MG63 (cell line): ENCODE measurements at places on chromosomes 12 and 14. TPM values are rescaled to one million over a fixed set of nuclear protein-coding genes. Genes with fewer than 3 reads are reported as not detected.

DNA sequence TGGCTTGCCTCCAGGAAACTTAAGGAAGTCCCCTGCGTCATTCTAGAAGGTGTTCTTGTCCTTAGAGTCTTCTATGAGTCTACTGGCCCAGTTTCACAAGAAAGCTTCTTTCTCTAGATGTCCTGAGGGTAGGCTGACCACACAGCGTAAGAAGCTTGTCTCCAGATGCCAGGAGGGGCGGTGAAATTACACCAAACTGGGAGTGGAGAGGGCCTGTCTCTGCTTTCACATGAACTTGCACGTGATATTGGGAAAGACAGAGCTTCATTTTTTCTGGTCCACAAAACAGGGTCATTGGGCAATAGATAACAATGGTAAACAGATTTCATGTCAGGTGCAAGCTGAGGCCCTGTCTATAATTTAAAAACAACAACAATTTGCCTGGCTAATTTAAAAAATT lies 85.7 kb upstream of the TBX3 start:
- DNase-seq: no peak

- DNase-seq: no peak
Measured at GRCh38 chr14:36666416-36667206, 5.0 kb downstream of the PAX9 start.

DNA sequence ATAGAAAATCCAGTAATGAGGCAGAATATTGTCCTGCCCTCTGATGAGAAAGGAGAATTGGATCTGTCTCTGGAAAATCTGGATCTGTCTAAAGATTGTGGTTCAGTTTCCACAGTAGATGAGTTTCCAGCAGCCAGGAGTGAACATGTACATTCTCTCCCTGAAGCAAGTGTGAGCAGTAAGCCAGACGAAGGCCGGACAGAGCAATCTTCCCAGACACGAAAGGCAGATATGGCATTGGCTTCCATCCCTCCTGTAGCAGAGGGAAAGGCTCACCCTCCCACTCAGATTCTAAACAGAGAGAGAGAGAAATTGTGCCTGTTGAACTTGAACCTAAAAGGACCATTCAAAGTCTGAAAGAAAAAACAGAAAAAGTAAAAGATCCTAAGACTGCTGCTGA lies 31.4 kb downstream of the PARP11 start:
- no peak for DNase-seq

The TPH2 gene
- total RNA-seq: not detected in 2 replicates

The MLF2 gene
- total RNA-seq: 178 and 274 TPM in 2 replicates

The ANKLE2 gene
- 63.0 and 75.7 TPM in 2 replicates for total RNA-seq

The ATF1 gene
- total RNA-seq: 41.3 and 69.7 TPM in 2 replicates

The KRT72 gene
- total RNA-seq: not detected in 2 replicates

The EPYC gene
- not detected in 2 replicates for total RNA-seq

DNA sequence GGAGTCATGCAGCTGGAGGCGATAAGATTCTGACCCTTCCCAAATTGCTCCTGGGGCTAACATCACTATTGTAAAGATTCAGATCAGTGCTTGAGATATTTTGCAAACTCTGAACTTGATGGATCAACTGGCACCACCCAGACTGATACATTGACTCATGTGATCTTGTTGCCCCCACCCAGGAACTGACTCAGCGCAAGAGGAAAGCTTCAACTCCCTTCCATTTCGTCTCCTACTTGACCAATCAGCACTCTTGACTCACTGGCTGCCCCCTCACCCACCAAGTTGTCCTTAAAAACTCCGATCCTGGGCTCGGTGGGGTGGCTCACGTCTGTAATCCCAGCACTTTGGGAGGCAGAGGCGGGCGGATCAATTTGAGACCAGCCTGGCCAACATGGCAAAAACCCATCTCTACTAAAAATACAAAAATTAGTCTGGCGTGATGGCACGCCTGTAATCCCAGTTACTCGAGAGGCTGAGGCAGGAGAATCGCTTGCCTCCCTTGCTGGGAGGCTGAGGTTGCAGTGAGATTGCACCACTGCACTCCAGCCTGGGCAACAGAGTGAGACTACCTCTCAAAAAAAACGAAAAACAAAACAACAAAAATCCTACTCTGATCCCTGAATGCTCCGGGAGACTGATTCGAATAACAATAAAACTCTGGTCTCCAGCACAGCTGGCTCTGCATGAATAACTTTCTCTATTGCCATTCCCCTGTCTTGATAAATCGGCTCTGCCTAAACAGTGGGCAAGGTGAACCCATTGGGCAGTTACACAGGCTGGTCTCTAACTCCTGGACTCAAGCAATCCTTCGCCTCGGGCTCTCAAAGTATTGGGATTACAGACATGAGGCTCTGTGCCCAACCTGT lies 9.8 kb upstream of the ARF6 start:
- no peak for DNase-seq

DNA sequence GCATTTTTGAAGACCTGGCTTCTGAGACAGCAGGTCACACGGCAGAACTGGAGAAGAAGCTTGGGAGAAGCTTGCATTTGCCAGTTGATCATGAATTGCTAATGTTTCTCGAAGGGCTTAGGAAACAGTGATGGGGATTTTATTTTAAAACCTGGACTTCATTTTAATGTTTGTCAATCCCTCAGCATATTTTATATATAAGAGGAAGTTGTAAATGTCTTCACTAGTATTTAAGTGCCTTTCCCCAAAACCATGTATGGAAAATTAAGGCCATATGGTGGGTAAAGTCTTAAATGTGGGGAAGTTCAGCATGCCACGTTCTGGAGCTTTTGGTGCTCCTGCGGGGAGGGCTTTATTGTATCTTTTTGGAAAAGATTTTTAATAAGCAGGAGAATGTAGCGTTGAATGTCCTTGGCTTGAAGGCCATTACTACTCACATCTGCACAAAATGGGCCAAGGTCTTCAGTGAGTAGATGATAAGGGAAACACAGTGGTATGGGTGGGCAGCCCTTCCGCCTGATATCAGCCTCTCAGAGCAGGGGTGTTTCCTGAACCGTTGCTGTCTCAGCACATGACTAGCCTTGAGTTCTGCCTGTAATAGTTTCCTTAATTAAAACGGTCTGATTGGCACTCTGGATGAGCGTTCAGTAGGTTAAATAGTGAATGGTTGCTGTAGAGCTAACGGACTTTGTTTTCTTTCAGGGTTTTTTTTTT lies 511.4 kb downstream of the PCNX1 start:
- no peak for DNase-seq

GRCh38 chr14:52121441-52121840 lies 52.6 kb upstream of the NID2 start:
- no peak for DNase-seq

GRCh38 chr14:101875727-101876554 lies 88.4 kb upstream of the DYNC1H1 start:
- no peak for DNase-seq

DNA sequence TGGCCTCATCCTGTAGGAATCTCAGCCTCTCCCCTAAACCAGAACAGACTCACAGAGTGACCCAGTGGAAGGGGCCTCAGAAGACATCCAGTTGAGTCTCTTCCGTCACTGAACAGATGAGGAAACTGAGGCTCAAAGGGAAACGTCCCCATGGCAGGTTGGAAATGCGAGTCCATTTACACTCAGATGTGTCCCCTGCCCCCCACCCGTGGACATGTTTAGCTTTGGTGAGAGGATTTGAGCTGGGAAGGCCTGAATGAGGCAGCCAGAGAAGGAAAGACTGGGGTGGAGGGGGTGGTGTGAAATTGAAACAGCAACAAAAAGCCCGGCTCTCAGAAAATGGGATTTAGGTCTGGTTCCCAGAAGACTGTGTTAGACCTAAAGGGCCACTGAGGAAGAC lies 1.7 kb downstream of the FAIM2 start:
- DNase-seq: no peak

- no peak for DNase-seq
Measured at GRCh38 chr12:55965240-55965639, 602 bp downstream of the PMEL start.

GRCh38 chr12:100484891-100485471 lies 11.3 kb downstream of the NR1H4 start:
- DNase-seq: no peak

DNA sequence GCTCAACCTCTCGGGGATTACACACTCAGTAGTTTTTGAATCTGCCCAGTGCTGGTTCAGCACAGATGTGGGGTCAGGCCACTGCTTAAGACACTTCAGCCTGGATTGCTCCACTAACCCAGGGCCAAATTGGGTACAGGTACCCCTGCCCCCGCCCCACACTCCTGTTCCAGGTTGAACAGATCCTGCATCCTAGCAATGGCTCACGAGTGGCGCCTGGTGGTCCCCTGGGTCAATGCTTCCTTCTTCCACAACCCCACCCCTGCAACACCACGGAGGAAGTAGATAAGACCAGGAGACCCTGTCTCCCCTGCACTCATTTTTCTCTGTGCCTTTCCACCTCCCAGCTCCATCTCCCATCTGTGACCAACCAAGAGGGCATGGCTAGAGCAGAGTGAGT lies 108.4 kb downstream of the ESRRB start:
- DNase-seq: no peak

The NGB gene
- total RNA-seq: not detected in 2 replicates

DNA sequence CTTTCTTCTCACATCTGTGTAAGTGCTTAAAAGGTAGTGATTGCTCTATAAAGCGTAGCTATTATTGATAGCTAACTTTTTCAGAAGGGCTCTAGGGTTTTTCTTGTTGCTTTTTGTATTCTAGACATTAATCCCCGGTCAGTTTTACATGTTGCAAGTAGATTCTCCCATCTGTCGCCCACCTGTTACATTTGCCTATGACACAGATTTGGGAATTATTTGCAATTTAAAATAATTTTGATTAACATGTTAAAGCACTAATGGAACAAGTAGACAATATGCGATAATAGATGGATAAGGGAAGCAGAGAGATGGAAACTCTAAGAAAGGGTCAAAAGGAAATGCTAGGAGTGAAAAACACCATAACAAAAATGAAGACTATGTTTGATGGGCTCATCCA lies 44.5 kb downstream of the DIO3 start:
- no peak for DNase-seq

The ATG101 gene
- 45.4 and 110 TPM in 2 replicates for total RNA-seq

The CACNB3 gene
- 13.9 and 19.0 TPM in 2 replicates for total RNA-seq

GRCh38 chr12:121217761-121218160 lies 7.8 kb downstream of the P2RX4 start:
- no peak for DNase-seq

GRCh38 chr14:21556378-21557083 lies 23.3 kb downstream of the OR10G3 start:
- no peak for DNase-seq

- no peak for DNase-seq
Measured at GRCh38 chr12:28817524-28817923, 331.6 kb upstream of the FAR2 start.

GRCh38 chr14:56331592-56332216 lies 213.5 kb downstream of the PELI2 start:
- no peak for DNase-seq
